CD4-positive, alpha-beta T cell treated with Interleukin-1 beta for 1 hour (primary cell): ENCODE measurements at places on chromosomes 16 and 17.

- DNase-seq = no peak
These were observed 6.2 kb downstream of the TMEM238L start for GRCh38 chr17:10797476-10798328.

DNA sequence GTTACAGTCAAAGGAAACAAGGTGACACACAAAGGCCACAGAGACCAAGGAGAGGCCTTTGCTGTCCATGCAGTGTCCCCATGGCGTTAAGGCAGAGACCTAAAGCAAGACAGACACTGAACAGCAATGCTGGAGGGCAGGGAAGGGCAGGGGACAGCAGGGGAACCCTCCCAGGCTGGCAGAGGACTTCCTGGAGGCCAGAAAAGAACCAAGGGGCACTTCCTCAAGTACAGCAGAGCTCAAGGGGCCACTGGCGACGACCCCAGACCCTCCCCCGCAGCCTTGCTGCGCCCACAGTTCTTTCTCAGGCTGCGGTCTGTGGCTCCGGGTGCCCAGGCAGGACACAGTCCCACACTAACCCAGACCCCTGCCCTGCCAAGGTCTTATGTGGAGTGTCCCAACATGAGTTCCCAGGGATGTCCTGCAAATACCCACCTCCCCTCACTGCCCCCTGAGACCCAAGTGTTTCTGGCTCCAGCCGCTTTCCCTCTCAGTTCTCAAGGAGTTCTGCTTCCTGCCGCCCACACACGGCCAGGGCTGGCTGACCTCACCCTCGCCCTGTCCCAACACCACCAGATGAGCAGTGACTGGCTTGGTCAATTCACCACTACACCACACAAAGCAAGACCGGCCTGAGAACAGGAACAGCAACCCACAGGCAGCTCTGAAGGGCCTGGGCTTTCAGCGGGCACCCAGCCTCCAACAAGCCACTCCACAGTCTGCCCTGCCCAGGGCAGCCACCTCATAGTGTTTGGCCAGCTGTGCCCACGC, 4.2 kb downstream of the CLCN7 start:
- no peak for DNase-seq

GRCh38 chr16:22355487-22355908, 18.9 kb downstream of the CDR2 start:
- no peak for DNase-seq

DNA sequence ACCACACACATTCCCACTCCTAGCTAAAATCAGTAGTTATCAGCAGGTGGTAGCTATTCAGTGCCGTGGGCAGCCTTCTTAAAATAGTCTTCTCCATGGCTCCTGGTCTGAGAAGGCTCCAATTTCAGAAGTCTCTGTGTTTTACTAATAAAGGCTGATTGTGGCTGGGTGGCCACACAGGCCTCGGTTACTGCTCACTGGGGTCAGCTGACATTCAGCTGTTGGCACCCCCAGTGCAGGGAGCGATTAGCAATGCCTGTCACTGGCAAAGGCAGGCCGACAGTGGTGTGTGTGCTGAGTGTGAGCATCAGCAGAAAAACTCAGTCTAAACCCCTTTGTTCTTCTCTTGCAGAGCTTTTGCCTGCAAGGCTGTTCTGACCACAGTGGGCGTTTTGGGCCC, 16.6 kb upstream of the DBNDD1 start:
- no peak for DNase-seq

- no peak for DNase-seq
These were observed 275.4 kb downstream of the SEC14L1 start for GRCh38 chr17:77416105-77416713.

DNA sequence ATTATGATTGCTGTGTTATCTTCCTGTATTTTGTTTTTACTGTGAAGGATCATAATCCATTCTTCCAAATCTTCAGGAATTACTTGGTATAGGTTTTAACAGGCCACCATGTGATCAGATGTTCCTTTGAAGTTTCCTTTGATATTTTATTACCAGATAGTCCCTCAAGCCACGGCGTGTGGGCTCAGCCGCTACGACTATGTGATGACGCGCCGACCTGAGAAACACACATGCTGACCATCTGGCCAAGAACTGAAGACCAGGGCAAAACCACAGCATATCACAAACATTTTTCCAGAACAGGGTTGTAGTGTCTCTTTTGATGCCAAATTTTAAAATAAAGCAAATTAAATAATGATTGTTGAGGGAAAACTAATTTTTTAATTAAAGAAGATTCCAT, 47.3 kb downstream of the ZCCHC14 start:
- no peak for DNase-seq

- DNase-seq = no peak
These were observed 37.9 kb downstream of the SIAH1 start for GRCh38 chr16:48347191-48347865.

GRCh38 chr17:60135951-60136666, 13.7 kb upstream of the CA4 start:
- DNase-seq = no peak

- DNase-seq = no peak
These were observed 1.8 kb downstream of the UBE2G1 start for GRCh38 chr17:4364622-4365041.

DNA sequence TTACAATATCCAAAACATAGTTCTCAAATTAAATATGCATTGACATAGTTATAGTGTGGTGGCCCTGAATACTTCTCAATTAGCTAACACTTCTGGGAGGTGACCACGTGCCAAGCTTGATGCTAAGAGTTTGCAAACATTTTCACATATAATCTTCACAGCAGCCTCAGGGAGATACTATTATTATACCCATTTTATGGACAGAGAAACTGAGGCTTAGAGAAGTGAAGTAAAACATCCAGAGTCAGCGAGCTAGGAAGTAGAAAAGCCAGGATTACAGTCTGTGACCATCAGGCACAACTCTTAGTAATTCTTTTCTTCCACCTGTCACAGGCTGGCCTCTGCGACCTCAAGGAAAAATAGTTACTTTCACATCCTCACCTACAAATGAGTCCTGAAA, 102.2 kb upstream of the IRX6 start:
- no peak for DNase-seq
